Activated CD4-positive, alpha-beta T cell treated with anti-CD3 and anti-CD28 coated beads for 4 hours (primary cell): ENCODE measurements at places on chromosomes 6 and 20.

- DNase-seq, result no peak
These were observed 105.5 kb downstream of the AGPAT4 start for GRCh38 chr6:161168281-161168891.

DNA sequence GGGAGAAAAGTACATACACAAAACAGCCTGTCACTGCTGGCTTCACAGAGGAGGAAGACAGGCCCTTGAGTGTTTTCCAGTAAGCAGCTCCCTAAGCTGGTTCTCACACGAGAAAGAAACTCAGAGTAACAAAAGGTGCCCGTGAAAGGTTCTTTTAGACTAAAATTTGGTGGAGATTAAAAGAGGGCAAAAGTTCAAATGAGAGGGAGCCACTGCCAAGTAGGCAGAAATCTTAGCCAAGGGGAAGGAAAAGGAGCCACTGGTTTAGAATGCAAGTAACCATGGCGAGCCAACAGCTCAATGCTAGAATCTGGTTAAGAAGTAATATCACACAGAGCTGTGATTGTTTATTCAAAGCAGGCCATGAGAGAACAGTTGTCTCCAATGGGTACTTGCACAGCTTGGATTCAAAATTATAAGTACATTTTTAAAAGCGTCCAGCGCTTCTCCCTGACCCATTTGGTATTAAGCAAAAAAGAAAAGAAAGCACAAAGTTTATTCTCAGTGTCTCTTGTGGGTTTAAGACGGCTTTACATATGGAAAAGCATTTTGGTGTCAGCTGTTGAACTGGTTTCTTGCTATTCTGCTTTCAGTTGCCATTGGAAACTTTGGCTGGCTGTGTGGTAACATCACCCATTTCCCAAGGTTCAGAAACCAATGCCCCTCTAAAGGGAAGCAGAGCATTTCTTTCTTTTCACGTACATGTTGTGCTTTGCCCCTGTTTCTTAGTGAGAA is 648.5 kb downstream of the RNF144B start:
- no peak for DNase-seq

GRCh38 chr6:99822741-99823512 is 171.1 kb downstream of the MCHR2 start:
- no peak for DNase-seq

- DNase-seq, result no peak
These were observed 14.1 kb downstream of the SAMD5 start for GRCh38 chr6:147522597-147522996.

GRCh38 chr6:31948753-31949413 is 3.0 kb downstream of the CFB start:
- DNase-seq, result no peak

GRCh38 chr20:51500936-51501335 is 41.6 kb downstream of the NFATC2 start:
- DNase-seq, result peak; percentile 49

DNA sequence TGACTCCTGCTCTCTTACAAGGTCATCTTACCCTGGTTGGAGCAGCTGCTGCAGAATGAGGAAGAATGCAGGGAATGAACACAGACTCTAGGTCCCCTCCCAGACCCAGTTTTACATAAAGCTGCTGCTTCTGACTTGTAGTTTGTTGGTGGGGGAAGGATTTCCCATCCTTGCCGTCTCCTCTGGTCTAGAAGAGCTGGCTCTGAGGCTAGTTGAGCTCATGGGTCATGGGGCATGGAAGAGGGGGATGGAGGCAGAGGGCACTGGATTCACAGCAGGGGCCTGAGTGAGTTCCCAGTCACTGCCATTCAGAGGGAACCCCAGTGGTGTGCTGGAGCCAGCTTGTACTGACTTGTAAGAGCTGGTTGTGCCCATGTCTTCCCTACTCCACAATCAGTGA is 9.2 kb upstream of the GUCA1A start:
- no peak for DNase-seq

GRCh38 chr6:38549795-38550194 is 89.9 kb downstream of the BTBD9 start:
- DNase-seq, result no peak

DNA sequence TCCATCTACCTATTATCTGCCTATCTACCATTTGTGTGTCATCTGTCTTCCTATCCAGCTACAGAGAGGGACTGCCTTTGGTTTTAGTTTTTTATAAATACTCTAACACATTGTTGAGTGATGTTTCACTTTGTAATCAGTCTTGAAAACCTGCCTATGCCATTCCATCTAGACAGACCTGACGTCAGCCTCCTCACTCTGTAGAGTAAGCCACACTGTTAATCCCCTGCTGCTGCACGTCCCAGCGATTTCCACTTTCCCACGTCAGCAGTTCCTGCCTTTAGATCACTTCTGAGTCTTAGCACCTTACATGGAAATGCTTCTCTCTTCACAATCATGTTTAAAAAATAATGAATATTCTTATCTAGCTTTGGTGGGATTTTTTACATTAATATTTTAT is 54.8 kb downstream of the PLG start:
- no peak for DNase-seq

GRCh38 chr6:10421158-10421920 is 6.5 kb upstream of the TFAP2A start:
- no peak for DNase-seq

DNA sequence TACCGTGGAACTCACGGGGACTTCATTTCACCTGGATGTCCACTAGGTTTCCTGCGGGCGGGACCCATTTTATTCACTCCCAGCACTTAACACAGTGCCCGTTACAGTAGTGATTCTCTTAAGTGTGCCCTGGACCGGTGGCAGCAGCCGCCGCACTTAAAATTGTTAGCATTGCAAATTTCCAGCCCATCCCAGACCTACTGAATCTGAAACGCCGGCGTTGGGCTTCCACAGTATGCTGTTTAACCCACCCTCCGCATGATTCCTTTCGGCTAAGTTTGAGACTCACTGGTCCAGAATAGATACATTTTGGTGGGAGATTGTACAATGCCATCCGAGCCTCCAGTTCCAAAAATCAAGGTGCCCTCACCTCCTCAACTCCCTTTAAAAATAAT is 967 bp downstream of the SMPDL3A start:
- no peak for DNase-seq

DNA sequence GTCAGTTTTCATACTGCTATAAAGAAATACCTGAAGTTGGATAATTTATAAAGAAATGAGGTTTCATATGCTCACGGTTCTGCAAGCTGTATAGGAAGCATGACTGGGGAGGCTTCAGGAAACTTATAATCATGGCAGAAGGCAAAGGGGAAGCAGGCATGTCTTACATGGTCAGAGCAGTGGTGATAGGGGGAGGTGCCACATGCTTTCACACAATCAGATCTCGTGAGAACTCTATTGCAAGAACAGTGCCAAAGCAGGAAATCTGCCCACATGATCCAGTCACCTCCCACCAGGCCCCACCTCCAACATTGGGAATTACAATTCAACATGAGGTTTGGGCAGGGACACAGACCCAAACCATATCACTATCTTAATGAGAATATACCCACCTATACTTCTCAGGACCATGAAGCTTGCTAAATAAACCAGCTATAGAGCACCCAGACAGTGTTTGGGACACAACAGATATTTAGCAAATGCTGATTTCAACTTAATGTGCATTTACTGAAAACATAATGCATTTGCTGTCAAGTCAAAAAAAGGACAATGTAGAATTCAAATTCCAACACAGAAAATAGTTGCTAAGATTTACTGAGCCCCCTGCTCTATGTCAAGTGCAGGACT is 63.8 kb downstream of the TNFRSF21 start:
- DNase-seq, result no peak

DNA sequence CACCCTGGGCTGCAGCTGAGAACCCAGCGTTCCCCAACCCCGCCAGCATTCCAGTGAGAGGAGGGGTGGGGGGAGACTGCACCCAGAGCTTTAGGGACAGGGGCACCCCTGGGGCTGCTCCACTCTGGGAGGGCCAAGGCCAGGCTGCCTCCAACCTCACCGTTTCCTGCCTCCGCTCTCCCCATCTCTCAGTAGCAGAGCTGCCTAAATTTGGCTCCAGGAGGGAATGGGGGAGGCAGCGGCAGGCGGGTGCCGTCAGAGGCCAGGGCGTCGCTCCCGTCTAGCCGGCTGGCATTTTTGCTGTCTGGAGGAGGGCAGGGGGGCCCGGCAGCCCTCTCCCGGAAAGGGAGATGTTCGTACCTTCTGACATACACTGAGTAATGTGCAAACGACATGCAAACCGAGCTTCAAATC is 46.6 kb downstream of the NOL4L start:
- DNase-seq, result peak; percentile 29

GRCh38 chr20:49415005-49415667 is 67.3 kb downstream of the KCNB1 start:
- no peak for DNase-seq

DNA sequence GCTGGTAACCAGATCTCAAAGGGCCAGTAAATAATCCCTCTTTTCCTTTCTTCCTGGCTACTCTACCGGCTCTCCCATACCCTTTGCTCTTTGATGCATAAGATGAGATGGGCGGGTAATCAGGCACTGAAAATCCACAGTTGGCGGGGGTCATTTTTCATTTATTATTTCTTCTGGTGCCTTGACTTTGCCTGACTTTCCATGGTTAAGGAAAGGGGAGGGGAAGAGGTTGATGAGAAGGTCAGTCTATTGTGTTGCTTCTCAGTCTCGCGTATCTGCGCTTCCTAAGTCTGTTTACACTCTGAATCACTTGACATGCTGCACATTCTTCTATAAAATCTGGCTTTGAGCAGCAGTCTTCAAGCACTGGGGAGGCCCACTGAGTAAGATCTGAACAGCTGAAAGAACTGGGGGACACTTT is 121.1 kb upstream of the HDGFL1 start:
- no peak for DNase-seq

- DNase-seq, result no peak
These were observed 103.1 kb downstream of the TNFRSF21 start for GRCh38 chr6:47206626-47207025.

- DNase-seq, result no peak
These were observed 4.4 kb upstream of the TMEM14A start for GRCh38 chr6:52666523-52666922.

DNA sequence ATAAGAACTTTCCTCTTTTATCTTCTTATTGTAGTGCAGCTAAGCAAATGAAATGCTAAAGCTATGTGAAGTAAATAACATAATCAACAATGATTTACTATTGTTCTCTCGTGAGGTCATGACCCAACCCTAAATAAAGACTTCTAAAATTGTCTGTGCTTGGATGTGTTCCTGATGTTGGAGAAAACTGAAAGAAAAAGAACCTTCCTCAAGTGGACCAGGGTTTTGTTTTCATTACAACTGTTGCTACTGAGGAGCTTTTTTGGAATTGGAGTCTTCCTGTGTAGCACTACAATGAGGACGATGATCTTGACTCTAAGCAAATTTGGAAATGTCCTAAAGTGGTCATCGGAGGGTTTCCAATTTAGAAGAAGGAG is 59.7 kb upstream of the SUPT3H start:
- DNase-seq, result no peak

- DNase-seq, result no peak
These were observed 52.6 kb upstream of the CEP162 start for GRCh38 chr6:84280030-84280429.

DNA sequence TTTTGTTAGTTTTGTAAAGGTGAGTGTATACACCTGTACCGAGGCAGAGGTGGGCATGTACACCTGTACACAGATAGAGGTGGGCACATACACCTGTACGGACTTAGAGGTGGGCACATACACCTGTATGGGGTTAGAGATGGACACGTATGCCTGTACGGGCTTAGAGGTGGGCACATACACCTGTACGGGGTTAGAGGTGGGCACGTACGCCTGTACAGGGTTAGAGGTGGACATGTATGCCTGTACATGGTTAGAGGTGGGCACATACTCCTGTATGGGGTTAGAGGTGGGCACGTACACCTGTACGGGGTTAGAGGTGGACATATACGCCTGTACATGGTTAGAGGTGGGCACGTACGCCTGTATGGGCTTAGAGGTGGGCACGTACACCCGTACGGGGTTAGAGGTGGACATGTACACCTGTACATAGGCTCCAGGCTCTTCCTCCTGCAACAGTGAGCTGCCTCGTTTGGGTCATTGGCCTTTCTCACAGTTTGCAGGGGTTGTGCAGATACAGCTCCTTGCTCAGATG is 63.7 kb downstream of the PHACTR3 start:
- no peak for DNase-seq

GRCh38 chr6:62146954-62147853 is 138.8 kb downstream of the KHDRBS2 start:
- DNase-seq, result no peak

DNA sequence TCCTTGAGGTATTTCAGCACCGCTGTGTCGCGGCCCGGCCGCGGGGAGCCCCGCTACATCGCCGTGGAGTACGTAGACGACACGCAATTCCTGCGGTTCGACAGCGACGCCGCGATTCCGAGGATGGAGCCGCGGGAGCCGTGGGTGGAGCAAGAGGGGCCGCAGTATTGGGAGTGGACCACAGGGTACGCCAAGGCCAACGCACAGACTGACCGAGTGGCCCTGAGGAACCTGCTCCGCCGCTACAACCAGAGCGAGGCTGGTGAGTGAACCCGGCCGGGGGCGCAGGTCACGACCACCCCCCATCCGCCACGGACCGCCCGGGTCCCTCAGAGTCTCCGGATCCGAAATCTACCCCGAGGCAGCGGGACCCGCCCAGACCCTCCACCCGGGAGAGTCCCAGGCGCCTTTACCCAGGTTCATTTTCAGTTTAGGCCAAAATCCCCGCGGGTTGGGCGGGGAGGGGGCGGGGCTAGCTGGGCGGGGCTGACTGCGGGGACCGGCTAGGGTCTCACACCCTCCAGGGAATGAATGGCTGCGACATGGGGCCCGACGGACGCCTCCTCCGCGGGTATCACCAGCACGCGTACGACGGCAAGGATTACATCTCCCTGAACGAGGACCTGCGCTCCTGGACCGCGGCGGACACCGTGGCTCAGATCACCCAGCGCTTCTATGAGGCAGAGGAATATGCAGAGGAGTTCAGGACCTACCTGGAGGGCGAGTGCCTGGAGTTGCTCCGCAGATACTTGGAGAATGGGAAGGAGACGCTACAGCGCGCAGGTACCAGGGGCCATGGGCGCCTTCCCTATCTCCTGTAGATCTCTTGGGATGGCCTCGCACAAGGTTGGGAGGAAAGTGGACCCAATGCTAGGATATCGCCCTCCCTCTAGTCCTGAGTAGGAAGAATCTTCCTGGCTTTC is 693 bp downstream of the HLA-F start:
- peak; percentile 71 for DNase-seq

DNA sequence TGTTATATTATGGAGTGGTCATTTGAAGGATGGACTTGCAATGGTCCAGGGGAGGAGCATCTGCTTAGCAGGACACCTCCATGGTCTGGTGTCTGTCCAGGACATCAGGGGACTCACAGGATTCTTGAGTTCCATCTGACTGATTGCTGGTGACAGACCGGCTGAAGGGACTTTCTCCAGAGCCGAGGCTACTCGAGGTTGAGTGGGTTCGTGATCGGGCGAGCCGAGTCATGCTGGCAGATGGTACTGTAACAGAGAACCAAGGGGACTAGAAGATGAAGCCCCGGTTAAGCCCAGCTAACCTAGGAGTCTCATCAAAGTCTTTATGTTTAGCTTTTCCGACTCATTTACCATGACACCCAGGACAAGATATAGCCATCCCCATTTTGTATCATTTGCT is 7.5 kb upstream of the SLA2 start:
- DNase-seq, result no peak

GRCh38 chr6:63372951-63373533 is 53.3 kb upstream of the LGSN start:
- no peak for DNase-seq

GRCh38 chr6:37511201-37511600 is 11.5 kb upstream of the CCDC167 start:
- DNase-seq, result no peak
